ENCODE measurements at places on chromosomes 1 and 21.
A peak's percentile ranks its signal among the peaks of the same experiment; 100 is the strongest.

GRCh38 chr1:150613061-150613920 is 16.1 kb downstream of the ENSA start:
- DNase-seq: peak; percentile 93

DNA sequence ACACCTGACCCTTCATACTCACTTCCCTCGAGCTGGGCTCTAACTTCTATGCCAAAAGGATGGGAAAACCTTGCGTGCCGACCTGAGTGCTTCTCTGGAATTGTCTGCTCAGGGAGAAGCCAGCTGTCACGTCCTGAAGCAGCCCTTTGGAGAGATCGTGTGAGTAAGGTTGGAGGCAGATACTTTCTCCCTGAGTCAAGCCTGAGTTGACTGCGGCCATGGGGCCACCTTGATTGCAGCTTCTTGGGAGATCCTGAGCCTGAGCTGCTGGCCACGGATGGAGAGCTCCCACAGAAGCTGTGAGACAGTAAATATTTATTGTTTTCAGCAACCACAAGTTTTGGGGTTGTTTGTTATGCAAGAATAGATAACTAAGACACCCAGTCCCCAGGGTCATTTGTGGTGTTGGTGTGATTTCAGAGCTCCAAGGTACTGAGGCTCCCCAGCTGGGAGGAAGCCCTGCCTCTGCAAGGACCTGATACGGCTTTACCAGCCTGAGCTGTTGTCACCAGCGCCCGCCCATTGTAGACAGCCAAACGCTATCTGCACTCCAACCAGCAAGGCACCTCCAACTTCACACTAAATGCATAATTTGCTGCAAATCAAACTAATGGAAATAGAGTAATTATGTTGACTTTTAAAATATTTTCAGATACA is 531.6 kb downstream of the PTPRU start:
- no peak for DNase-seq

GRCh38 chr1:75449998-75450397 is 160.9 kb downstream of the SLC44A5 start:
- DNase-seq: no peak

DNA sequence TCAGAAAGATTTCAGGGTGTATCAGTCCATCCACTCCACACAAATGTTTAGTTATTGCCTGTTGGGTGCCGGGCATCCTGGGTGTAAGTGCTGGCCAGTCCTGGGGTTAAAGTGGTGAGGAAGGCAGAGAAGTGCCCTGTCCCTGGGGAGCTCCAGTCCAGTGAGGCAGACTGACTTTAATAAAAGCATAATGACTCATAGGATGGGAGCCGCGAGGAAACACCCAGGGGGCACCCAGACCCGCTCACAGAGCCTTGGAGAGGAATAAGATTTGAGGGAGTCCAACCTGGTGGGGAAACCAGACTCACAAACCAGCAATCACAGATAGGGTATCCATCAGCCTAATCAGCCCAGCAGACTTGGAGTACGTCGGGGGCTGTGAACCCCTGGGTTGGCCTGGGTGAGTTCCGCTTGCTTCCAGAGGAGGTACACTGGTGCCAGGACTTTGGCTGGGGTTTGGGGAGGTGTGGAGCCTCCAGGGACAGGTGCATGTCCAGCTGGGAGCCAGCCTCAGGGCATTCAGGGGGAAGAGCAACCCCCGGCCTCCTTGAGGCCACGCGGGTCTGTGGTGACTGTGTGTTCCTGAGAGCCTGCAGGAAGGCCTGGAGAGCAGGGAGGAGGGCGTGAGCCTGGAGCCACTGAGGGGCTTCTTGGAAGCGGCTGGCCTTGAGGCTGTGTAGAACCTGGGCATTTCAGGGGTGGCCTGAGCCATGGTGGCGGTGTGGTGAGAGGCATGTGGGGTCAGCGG is 3.7 kb downstream of the PEAR1 start:
- DNase-seq: no peak

DNA sequence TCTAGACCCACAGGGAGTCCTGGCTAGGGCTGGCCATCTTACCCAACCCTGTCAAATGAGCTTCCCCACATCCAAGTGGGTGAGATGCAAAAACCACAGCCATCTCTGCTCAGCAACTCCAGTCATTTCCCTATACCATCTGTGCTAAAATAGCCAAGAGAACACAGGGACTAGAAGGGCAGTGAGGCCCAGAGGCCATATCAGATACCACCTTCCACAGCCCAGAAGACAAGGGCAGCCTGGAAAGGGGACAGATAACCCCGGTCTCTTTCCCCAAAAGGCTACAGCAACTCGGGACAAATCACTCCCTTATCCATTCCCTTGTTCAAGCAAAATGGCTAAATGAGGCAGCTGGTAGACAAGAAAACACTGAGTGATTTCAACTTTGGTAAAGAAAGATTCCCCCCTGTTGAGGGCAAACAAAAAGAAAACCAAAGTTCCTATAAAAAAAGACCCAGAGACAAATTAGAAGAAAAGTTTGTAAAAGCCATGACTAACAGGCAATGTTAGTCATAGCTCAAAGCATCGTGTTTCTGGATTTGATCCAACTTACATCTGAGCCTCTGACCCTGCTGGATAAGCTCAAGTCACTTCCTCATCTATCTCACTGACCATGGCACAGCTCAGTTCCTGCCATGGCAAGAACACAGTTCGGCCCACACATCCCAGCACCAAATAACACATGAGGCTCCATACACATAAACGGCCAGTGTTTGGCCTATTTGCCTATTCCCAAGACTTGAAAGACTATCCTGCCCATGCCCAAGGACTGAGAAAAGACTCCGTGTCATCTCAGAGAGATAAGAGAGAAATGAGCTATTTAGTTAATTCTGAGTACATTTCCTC is 3.1 kb downstream of the LAMB3 start:
- DNase-seq: peak; percentile 7

All from GF-D8 (cell line).